IMR-90 (cell line): ENCODE measurements at places on chromosomes 5 and 9. TPM values are rescaled to one million over a fixed set of nuclear protein-coding genes. Genes with fewer than 3 reads are reported as not detected.
A peak's percentile ranks its signal among the peaks of the same experiment; 100 is the strongest.

MYMK gene
- not detected in 2 replicates for polyA plus RNA-seq

RGMB gene
- polyA plus RNA-seq: 128 and 129 TPM in 2 replicates

BSPRY gene
- polyA plus RNA-seq: not detected in 2 replicates

INSL6 gene
- polyA plus RNA-seq: not detected in 2 replicates

SMIM32 gene
- not detected in 2 replicates for polyA plus RNA-seq

DND1 gene
- 0.63 and 0.67 TPM in 2 replicates for polyA plus RNA-seq

CNTNAP3 gene
- polyA plus RNA-seq: 0.95 and 1.2 TPM in 2 replicates

AGPAT2 gene
- polyA plus RNA-seq: 37.2 and 39.5 TPM in 2 replicates

ABO gene
- not detected in 2 replicates for polyA plus RNA-seq

BRIX1 gene
- 21.9 and 26.1 TPM in 2 replicates for polyA plus RNA-seq

GRCh38 chr5:144230806-144231205 lies 60.1 kb downstream of the KCTD16 start:
- no peak overlapping the region for H3K4me3 ChIP-seq
- no peaks in the 10 kb centered on the region for H3K4me1 ChIP-seq
- no peak overlapping the region for H3K27ac ChIP-seq
- H3K27me3 ChIP-seq: no peaks in the 10 kb centered on the region; the same call in 1 of the 2 replicates
- DNase-seq: no peak

GRCh38 chr5:135913713-135914626 lies 18.3 kb upstream of the IL9 start:
- DNase-seq: no peak
- peaks cover 41% of the 10 kb centered on the region for H3K27me3 ChIP-seq
- no peaks in the 10 kb centered on the region for H3K4me1 ChIP-seq
- no peak overlapping the region for H3K27ac ChIP-seq

- DNase-seq: no peak
- no peak overlapping the region for H3K27ac ChIP-seq
- H3K4me3 ChIP-seq: no peak overlapping the region
- no peaks in the 10 kb centered on the region; the same call in 1 of the 2 replicates for H3K4me1 ChIP-seq
- no peaks in the 10 kb centered on the region for H3K36me3 ChIP-seq
These were observed 156.6 kb downstream of the PIK3R1 start for GRCh38 chr5:68372161-68372560.

- no peak overlapping the region for H3K27ac ChIP-seq
- no peaks in the 10 kb centered on the region for H3K4me1 ChIP-seq
- DNase-seq: no peak
These were observed 45.0 kb upstream of the SLC28A3 start for GRCh38 chr9:84385386-84386040.

DNA sequence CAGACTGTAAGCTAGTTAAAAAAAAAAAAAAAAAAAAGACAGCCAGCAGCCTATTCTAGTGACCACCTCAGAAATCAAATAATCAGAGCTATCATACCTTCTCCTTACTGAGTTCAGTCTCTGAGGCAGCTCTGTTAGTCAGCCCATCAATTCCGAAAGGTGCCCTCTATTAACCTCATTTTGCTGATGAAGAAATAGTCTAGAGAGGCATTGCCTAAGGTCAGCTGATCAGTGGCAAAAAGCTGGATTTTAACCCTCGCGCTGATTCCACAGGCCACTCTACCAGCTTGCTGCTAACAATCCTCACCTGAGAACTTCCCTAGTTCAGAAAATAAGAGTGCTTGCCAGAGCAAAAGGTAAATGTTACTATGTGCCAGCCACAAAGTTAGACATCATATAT lies 172.0 kb downstream of the DENND1A start:
- peaks cover 7% of the 10 kb centered on the region for H3K4me1 ChIP-seq
- no peaks in the 10 kb centered on the region for H3K27me3 ChIP-seq
- no peak for DNase-seq
- H3K36me3 ChIP-seq: 0 out of 2 replicates have a peak, but pooled peaks cover 1% of the 10 kb centered on the region
- no peak overlapping the region for H3K4me3 ChIP-seq

- H3K36me3 ChIP-seq: no peaks in the 10 kb centered on the region
- H3K4me1 ChIP-seq: no peaks in the 10 kb centered on the region; the same call in 1 of the 2 replicates
- no peak overlapping the region for H3K4me3 ChIP-seq
These were observed 80.8 kb downstream of the ARRDC3 start for GRCh38 chr5:91302305-91302704.

- no peak overlapping the region for H3K27ac ChIP-seq
- H3K4me3 ChIP-seq: no peak overlapping the region
- no peaks in the 10 kb centered on the region for H3K36me3 ChIP-seq
- H3K27me3 ChIP-seq: no peaks in the 10 kb centered on the region
- peaks cover 6% of the 10 kb centered on the region for H3K4me1 ChIP-seq
These were observed 103.0 kb downstream of the NPR3 start for GRCh38 chr5:32814141-32814540.

DNA sequence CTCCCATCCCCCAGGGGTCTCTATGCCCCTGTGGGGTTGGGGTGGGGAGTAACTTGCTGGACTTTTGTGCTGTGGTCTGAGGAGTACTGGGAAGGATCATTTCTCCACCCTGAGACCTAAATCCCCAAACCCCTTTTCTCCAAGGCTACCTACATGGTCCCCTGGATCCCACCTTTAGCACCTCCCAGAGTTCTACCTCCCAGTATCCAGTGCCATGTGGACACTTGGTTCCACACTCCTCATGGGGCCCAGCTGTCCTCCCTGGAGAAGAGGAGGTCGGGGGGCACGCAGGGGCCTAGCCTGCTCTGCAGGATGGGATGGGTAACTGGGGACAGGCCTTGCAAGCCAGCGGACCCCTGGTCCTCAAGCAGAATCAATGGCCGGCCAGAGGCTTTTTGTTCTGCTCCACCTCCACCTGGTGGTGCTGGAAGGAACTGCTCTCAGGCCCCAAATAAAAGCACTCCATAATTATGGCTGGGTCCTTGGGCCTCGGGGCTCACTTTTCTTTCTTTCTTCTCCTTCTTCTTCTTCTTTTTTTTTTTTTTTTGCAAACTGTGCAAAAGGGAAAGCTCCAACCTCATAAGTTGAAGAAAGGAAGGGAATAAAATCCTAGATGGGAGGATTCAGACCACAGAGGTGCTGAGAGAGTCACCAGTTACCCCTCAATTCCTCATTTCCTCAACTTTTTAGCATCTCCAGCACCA lies 68.4 kb downstream of the PSD2 start:
- peak; percentile 41 for DNase-seq
- no peaks in the 10 kb centered on the region for H3K36me3 ChIP-seq

DNA sequence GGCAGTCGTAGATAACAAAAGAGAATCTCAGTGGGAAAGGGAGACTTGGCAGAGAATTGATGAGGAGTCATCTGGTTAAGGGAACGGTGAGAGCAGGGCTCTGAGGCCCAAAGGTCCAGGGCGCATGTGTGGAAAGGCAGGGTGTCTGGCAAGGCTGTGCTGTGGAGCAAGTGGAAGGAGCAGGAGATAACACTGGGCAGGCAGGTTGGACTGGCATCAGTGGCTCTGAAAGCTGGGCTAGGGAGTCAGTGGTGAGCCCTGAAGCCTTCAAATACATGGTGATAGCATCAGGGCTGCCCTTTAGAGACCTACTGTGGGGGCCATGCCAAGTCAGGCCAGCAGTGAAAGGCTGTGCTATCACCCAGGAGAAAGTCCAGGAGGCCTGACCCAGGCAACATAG lies 131.3 kb downstream of the GABBR2 start:
- H3K4me1 ChIP-seq: peaks cover 11% of the 10 kb centered on the region
- H3K27ac ChIP-seq: no peak overlapping the region
- H3K36me3 ChIP-seq: peaks cover 3% of the 10 kb centered on the region; the same call in 1 of the 2 replicates
- no peak for DNase-seq
- H3K4me3 ChIP-seq: no peak overlapping the region

GRCh38 chr5:176501333-176501732 lies 35.9 kb downstream of the RNF44 start:
- no peaks in the 10 kb centered on the region for H3K27me3 ChIP-seq

GRCh38 chr9:278651-279050 lies 64.0 kb downstream of the DOCK8 start:
- H3K36me3 ChIP-seq: no peaks in the 10 kb centered on the region
- H3K4me3 ChIP-seq: no peak overlapping the region
- no peaks in the 10 kb centered on the region for H3K4me1 ChIP-seq
- no peaks in the 10 kb centered on the region; the same call in 1 of the 2 replicates for H3K27me3 ChIP-seq
- no peak overlapping the region for H3K27ac ChIP-seq

GRCh38 chr5:81424728-81425127 lies 30.8 kb upstream of the ACOT12 start:
- no peaks in the 10 kb centered on the region for H3K27me3 ChIP-seq
- H3K4me1 ChIP-seq: peaks cover 22% of the 10 kb centered on the region
- H3K27ac ChIP-seq: no peak overlapping the region
- peak; percentile 77 for DNase-seq
- H3K4me3 ChIP-seq: no peak overlapping the region

DNA sequence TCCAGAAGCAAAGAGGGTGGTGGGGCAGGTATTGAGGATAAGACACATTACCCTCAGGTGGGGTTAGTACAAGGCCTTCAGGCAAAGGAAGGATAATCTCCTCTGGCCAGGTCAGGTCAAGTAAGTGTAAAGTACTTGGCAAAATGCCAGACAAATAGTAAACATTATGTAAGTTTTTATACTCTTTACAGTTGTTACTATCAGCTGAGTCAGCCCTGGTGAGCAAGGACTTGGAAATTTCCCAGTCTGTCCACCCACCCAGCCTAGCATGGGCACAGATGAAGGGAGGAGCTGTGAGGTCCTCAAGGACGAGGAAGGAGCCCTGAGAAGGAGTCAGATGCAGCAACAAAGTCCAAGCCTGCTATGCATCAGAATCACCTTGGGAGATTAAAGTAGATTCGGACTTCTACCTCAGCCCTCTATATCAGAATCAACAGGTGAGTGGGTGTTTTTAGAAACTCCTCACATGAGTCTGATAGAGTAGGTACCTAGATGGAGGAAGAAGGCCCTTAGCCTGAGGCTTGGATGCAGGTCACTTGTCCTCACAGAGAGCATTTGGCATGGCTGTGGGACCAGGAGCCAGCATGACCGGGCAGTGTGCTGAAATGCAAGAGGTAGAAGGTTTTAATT lies 50.2 kb upstream of the BARX1 start:
- no peak overlapping the region for H3K4me3 ChIP-seq

- DNase-seq: peak; percentile 11
- H3K27ac ChIP-seq: no peak overlapping the region
- H3K4me3 ChIP-seq: no peak overlapping the region
- no peaks in the 10 kb centered on the region for H3K36me3 ChIP-seq
These were observed 36.5 kb upstream of the NUDT12 start for GRCh38 chr5:103598997-103599566.

GRCh38 chr9:111891910-111892499 lies 4.6 kb upstream of the UGCG start:
- H3K4me1 ChIP-seq: peaks cover 6% of the 10 kb centered on the region
- no peak overlapping the region for H3K4me3 ChIP-seq
- no peaks in the 10 kb centered on the region for H3K36me3 ChIP-seq
- H3K27me3 ChIP-seq: no peaks in the 10 kb centered on the region
- DNase-seq: no peak
- H3K27ac ChIP-seq: no peak overlapping the region

DNA sequence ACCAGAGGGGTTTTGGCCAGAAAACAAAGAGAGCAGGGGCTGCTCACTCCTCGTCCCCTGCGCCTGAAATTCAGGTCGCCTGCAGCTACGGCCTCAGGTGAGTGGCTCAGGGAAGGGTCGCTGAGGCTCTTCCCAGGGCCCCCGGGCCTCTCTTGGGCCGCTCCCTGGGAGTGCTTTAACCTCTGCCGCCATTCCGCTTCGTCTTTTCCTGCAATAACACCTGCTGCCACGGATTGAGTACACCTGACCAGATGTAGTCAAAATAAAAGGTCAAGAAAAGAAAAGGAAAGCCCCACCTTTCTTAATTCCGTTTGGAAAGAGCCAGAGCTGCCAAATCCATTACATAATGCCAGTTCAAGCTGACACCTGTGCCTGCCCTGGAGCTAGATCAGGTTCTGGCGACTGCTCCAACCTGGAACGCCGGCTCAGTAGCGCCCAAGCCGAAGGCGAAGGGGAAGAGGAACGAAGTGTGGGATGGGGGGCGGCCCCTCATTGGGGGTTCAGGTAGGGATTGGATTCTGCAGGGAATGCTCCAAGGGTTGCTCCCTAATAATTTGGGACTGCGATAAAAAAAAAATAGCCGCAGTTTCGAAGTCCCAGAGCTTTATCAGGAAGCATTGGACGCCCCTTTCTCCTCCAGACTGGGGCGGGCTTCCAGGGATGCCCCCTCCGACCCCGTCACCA lies 193.9 kb downstream of the MEF2C start:
- H3K27me3 ChIP-seq: peaks cover 96% of the 10 kb centered on the region
- no peaks in the 10 kb centered on the region for H3K36me3 ChIP-seq
- no peak overlapping the region for H3K27ac ChIP-seq

DNA sequence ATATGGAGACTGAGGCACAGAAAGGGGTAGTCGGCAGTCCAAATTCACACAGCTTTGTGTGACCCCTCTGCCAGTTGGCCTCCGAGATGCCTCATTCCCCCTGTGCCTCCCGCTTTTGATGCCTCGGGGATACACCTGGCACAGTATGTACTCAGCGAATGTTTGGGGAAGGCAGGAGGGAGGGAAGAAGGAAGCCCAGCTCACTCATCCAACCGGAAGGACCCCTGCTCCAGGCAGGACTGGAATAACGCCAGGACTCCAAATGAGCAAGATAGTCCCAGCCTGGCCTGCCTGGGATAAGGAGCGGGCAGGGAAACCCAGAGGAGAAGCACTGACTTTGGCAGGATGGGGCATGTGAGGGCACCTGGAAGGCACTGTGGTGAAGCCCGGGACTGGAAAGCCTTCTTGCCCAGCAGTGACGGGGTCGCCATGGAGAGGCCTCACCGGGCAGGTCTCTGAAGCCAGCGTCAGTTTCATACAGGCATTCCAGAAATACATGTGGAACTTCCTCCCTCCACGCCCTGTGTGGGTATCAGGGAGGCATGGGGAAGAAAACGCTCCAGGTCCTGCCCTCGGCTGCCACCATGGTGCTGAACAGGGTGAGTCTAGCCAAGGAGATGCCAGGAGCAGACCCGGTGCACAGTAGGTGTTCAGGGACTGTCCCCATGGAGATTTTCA lies 20.3 kb downstream of the LMX1B start:
- no peak overlapping the region for H3K4me3 ChIP-seq
- no peak for DNase-seq
- no peak overlapping the region for H3K27ac ChIP-seq
- no peaks in the 10 kb centered on the region for H3K4me1 ChIP-seq
- H3K36me3 ChIP-seq: no peaks in the 10 kb centered on the region

GRCh38 chr5:98844865-98845264 lies 71.4 kb downstream of the RGMB start:
- H3K36me3 ChIP-seq: no peaks in the 10 kb centered on the region
- H3K27ac ChIP-seq: no peak overlapping the region
- H3K4me3 ChIP-seq: no peak overlapping the region
- DNase-seq: no peak

DNA sequence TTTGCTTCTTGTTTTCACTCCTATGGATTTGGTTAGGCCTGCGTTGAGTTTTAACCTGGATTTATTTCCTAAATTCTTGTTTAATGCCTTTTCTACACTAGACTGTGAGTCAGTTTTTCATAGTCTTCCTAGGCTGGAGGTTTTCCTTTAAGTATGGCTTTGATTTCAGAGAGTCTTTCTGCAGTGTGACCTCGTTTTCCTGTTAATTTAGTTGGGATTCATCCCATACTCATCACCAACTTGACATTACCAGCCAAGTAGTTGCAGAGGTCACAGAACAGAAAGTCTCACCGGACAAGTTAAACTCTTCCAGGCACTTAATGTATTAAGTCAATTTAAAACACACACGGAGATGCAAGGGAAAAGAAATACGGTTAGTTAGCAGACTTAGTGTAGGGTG lies 29.7 kb upstream of the AUH start:
- no peaks in the 10 kb centered on the region for H3K27me3 ChIP-seq
- H3K4me1 ChIP-seq: peaks cover 9% of the 10 kb centered on the region
- no peak overlapping the region for H3K4me3 ChIP-seq
- DNase-seq: no peak
